Left cardiac atrium (tissue), 4 donors: ENCODE measurements at places on chromosomes 1 and 21.

GRCh38 chr1:66607458-66607857 is 73.5 kb downstream of the SGIP1 start:
- DNase-seq = no peak

DNA sequence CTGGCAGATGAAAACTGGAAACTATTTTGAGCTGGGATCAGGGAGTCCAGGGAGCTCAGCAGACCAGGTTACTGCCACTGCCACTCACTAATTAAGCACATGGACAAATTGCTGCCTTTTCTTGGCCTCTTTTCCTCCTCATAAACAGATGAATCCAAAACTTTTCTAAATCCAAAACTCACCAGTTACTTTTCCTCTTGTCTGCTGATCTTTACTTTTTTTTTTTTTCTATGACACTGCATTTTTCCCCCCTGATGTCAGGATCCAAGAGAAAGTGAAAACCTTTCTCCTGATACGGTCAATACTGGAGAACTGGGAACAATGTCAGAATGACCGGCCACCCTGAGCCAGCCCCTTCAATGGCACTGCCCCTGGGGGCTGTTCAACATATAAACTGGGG is 405.8 kb downstream of the DUSP10 start:
- DNase-seq = no peak

DNA sequence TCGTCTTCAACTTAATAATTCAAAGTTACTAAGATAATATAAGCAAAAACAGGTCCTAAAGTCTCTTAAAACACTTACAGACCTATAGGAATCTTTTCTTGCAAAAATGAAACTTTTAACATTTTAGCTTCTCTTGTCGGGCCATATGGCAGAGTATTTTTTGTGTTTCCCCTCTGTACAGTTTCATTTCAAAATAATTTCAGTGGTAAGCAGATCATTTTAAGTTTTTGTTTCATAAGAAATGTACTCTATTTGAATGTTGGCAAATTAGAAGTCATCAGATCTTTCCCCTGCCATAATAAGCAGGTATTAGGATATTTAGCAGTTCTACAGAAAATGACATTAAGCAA is 37.9 kb downstream of the RGL1 start:
- no peak for DNase-seq

DNA sequence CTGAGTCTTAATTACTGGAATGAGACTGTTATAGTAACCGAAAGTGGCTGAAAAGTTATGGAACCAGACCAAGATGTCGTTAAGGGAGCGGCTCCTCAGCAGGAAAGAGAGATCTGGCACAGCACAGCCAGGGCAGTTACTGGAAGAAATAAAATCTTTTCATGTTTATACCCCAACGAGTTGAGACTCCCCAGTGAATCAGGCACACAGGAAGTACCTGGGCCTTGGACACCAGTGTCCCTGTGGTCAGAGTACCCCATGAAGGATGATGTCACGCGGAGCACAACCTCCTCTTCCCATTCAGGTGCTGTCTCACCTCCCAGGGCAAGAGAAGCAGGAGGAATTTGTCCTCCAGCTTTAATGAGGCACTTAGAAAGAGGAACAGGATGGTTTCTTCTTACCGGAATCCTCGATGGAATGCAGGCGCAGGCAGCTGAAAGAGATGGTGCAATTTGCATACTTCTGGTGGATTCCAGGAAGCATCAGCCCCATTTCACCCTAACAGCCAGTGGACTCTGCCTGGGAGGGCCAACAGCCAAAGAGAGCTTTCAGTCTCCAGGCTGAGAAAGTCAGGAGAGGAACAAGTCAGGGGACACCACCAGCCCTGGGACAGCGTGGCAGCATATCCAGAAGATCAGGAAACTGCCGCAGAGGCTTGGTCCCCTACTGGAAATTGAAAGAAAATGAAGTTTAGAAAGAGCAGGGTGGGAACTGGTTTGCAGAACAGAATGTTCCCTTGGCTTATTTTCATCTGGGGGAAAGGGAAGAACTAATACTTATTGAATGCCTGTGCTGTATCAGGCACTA is 35.9 kb upstream of the CTTNBP2NL start:
- peak; percentile 76 for DNase-seq

- peak; percentile 39 for DNase-seq
Observed at GRCh38 chr1:112264010-112264409, 132.0 kb upstream of the CTTNBP2NL start.

DNA sequence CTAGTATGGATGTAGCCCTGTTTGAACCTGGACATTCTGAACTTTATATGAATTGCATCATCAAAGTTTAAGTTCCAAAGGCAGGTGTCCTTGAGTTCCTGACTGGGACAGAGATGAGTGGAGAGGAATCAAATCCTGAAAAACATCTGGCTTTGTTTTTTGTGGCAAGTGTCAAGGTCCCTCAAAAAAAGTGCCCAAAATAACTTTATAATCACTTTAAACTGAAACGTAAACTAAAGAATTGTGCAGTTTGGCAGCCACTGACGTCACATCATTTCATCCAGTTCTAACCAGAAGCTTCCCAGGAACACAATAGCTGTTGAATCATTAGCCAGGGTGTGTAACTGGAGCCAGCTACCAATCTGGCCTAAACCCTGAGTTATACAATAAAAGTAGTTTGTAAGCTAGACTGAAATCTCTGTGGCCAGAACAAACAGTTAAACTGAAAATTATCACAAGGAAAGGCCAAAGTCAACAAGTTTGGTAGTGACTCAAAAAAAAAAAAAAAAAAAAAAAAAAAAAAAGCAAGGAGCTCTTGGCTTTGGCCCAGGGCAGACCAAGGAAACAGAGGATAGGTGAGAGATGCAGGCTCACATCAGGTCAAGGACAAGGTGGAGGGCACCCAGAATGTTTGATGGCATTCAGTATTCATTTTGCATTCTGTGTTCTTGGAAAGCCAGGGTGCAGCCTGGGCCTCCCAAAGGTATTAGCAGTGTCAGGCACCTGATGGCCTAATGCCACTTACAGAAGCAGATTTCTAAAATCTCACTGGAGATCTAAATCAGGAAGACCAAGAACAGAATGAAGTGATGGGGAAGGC is 74.3 kb downstream of the TNFSF18 start:
- DNase-seq = no peak

GRCh38 chr1:9394010-9394409 is 101.3 kb downstream of the SPSB1 start:
- no peak for DNase-seq

- DNase-seq = no peak
Observed at GRCh38 chr1:3399732-3400131, 54.7 kb upstream of the ARHGEF16 start.

DNA sequence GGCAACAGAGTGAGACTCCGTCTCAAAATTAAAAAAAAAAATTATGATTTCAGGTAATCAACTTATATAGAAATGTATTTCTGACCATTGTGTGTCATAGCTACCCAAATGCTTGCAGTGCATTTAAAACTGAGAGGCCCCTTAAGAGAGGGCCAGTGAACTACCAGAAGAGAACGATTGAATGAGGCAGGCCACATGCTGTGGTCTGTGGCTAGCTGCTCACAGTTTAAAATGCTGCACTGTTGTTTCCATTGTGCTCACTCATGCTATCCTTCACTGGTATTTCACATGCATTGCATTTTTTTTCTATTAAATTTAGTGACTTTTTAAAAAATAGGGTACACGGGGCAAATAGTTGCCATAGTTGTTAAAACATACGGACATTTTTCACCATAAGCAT is 26.0 kb downstream of the CHML start:
- DNase-seq = no peak

DNA sequence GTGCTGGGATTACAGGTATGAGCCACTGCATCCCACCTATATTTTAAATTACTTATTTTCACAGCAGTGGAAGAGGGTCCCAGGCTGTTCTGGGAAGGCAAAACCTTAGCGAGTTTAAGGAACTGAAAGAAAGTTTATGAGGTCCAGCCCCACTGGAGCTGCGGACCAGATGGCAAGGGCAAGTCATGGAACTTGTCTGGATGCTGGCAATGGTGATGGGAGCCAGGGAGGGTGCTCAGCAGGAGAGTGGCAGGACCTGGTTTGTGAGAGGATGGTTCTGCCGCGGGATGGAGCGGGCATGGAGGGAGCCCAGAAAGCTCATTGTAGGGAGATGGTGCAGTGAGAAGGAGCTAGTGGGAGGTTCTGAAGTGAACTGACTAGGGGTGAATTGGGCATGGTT is 50.6 kb upstream of the SLC45A1 start:
- DNase-seq = no peak

- DNase-seq = no peak
Observed at GRCh38 chr1:109969146-109969829, 15.3 kb upstream of the AHCYL1 start.

DNA sequence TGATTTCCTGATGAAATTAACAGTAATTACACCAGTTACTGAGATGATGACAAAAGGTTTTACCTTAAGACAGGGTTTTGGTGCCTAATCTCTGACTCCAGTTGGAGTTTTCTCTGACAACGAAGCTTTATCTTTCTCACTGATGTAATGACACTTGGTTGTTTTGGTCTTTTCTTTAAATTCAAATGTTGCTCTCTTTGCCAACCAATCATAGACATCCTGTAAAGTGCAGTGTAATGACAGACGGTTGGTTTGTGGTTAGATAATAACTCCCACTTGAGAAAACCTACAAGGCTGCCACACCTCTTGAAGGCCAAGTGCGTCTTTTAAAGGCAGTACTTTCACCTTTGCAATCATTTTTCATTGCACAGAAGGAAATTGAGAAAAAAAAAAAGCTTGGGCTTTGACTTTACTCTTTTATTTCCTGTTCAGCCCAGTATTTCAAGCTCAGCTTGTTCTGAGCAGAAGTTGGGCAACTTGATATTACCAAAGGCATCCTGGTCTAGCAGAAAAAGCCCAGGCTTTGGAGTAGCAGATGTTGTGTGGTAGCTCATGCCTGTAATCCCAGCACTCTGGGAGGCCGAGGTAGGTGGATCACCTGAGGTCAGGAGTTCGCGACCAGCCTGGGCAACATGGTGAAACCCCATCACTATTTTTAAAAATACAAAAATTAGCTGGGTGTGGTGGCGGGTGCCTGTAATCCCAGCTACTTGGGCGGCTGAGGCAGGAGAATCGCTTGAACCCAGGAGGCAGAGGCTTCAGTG is 14.9 kb downstream of the PDIK1L start:
- no peak for DNase-seq

- peak; percentile 84 for DNase-seq
Observed at GRCh38 chr1:15343729-15344128, 66.0 kb upstream of the EFHD2 start.

DNA sequence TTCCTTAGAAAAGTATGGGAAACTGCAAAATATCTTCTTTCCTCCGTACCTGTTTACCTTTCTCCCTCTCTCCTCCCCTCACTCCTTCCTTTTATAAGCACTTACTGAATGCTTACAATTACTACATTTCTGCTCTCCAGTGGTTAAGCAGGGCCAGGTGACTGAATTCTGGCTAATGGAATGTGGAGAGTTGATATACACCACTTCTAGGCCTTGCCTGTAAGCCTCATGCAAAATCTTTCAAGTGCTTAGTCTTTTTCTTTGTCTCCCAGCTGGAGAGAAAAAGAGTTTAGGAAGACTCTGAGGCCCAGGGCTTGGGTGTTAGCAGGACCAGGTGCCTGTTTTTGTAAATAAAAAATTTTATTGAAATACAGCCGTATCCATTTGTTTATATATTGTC is 77.7 kb upstream of the CACNA1E start:
- no peak for DNase-seq

DNA sequence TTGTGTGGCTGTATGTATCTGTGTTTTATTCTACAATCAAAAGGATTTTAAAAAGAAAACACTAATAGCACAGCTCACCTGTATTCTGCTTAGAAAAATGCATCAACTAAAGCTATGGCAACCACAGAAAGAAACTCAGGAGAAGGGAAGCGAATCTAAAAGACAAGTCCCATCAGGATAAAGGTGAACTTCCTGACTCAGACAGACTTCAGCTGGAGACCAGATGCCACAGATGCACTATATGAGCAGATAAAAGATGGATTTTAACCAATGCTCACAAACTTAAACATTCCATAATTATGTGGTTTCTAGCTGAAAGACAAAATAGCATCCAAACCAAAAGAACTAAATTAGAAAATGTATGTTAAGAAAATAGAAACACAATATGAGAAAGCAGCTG is 231.0 kb downstream of the RERE start:
- no peak for DNase-seq

DNA sequence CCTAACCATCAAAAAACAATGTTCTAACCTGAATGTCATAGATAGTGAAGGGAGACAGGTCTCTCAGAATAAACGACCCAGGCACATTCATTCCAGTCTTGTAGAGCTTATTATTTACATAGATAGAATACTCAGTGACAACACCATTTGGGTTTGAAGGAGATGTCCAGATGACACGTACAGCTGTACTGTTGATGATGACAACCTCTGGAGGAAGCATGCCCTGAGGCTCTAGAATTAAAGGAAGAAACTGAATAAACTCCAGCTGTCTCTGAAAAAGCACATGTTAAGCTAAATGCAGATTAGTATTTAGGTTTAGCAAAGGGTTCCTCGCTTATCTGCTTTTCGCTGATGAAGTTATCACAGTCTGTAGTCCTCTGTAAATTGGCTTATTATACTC is 277.2 kb downstream of the KCTD3 start:
- no peak for DNase-seq

DNA sequence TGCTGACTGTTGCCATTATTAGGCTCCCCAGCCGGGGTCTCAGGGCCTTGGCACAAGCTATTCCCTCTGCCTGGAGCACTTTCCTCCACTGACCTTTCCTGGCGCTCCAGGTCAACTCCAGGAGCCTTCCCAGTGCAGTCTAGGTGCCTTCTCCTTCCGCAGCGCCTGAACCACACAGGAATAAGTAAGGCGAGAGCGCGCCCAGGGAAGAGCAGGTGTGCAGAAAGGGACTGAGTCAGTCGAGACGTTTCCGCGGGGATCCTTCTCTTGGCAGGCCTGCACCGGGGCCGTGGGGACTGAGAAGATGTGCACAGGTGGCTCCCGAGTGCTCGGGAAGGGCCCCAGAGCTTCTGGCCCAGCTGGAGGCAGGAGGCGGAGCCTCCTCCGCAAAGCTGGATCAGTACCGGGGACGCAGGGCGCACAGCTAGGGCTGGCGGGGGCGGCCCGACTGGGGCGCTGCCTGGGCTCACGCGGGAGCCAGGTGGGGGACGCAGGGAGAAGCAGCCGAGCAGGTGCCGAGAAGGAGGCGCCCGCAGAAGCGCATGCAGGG is 765 bp upstream of the BMP8A start:
- no peak for DNase-seq
